Lower lobe of right lung (tissue), 2 donors: ENCODE measurements at places on chromosomes 12 and 14. TPM values are rescaled to one million over a fixed set of nuclear protein-coding genes. Genes with fewer than 3 reads are reported as not detected.

DNA sequence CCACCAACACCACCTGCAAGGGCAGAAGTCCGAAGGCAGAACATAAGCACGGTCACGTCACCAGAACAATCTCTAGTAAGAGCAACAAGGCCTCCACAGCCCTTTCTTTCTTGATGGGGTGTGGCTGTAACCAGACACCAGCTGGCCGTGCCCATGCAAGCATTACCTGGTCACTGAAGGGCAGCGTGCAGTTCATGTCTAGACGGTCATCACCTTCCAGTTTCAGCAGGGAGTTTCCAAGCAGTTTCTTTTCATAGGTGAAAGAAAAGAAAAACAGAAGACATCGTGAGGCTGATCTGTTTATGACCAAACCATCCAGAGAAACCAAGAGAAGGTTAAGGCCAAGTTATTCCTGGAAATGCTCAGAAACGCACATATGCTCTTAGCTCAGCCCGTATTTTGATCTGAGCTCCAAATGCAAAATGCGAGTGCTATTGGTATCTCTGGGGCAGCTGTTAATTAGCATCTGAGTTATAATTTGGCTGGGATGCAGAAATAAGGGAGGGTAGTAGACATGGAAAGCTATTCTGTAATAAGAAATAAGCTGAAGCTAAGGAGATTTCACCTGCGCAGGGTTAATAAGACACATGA lies 42.5 kb downstream of the PRKAB1 start:
- peaks cover 24% of the 10 kb centered on the region for H3K4me1 ChIP-seq
- H3K4me3 ChIP-seq: no peak overlapping the region
- H3K36me3 ChIP-seq: peaks cover 7% of the 10 kb centered on the region
- DNase-seq: peak; percentile 75

GRCh38 chr14:81331229-81332021 lies 68.7 kb downstream of the STON2 start:
- no peak overlapping the region for H3K4me3 ChIP-seq
- DNase-seq: no peak
- no peaks in the 10 kb centered on the region for H3K27me3 ChIP-seq
- H3K27ac ChIP-seq: no peak overlapping the region

GRCh38 chr12:131577766-131578165 lies 133.1 kb upstream of the SFSWAP start:
- no peak overlapping the region for H3K27ac ChIP-seq
- H3K4me1 ChIP-seq: no peaks in the 10 kb centered on the region
- H3K4me3 ChIP-seq: no peak overlapping the region
- H3K27me3 ChIP-seq: peaks cover 32% of the 10 kb centered on the region

- H3K4me3 ChIP-seq: no peak overlapping the region
- H3K27me3 ChIP-seq: no peaks in the 10 kb centered on the region
- peaks cover 3% of the 10 kb centered on the region for H3K4me1 ChIP-seq
These were observed 5.3 kb upstream of the RPLP0 start for GRCh38 chr12:120206228-120206627.

DNA sequence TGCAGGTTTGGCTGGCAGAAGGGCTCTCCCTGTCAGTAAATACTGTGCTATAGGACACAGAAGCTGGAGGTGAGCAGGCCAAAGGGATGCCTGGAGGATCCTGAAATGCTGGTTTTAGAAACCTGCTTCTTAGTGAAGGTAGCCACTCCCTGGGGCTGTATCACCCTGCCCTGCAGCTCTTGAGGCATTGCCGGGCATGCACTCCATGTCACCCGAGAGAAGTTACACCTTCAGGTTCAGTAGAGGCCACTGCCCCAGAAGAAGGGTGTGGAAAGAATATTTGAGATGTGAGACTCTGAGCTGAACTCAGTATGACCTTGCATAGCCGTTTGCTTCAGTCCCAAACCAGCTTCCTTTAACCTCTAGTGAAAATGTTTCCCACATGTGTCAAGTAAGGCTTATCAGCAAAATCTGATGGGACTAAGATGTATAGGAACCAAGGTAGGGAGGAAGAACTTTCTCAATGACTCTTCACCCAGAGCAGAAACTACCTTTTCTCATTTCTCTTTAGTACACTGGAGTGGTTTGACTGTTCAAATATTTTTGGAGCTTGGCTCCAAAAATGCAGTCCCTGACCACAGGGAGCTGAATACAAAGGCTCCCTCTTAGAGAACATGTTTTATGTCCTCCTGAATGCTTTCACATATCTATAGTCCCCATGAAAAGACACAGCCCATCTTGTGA lies 164.5 kb upstream of the DYRK2 start:
- peaks cover 14% of the 10 kb centered on the region for H3K4me1 ChIP-seq
- DNase-seq: no peak
- H3K27ac ChIP-seq: no peak overlapping the region
- no peaks in the 10 kb centered on the region for H3K27me3 ChIP-seq
- H3K4me3 ChIP-seq: no peak overlapping the region

DNA sequence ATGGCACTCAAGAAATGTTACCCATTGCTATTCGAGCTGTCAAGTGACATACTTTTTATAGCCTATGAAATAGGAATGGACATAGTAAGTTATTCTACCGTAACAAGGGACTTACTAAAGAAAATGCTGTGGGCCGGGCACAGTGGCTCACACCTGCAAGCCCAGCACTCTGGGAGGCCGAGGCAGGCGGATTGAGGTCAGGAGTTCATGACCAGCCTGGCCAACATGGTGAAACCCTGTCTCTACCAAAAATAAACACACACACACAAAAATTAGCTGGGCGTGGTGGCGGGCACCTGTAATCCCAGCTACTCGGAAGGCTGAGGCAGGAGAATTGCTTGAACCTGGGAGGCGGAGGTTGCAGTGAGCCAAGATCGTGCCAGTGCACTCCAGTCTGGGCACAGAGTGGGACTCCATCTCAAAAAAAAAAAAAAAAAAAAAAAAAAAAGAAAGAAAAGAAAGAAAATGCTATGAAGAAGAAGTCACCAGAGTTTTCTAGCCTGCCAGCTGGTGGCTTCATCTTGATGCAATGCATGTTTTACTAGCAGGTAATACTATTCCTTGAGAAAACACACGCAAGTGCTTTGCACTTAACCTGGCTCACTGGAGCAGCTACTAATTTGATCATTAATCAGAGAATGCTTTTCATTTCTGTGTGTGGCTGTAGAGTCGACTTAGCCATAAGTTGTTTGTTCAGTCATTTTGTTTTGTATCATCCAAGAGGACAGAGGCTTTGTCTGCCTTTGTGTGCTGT lies 166.7 kb upstream of the MYL2 start:
- no peaks in the 10 kb centered on the region for H3K27me3 ChIP-seq
- no peaks in the 10 kb centered on the region for H3K4me1 ChIP-seq
- no peaks in the 10 kb centered on the region for H3K36me3 ChIP-seq
- H3K27ac ChIP-seq: no peak overlapping the region

DNA sequence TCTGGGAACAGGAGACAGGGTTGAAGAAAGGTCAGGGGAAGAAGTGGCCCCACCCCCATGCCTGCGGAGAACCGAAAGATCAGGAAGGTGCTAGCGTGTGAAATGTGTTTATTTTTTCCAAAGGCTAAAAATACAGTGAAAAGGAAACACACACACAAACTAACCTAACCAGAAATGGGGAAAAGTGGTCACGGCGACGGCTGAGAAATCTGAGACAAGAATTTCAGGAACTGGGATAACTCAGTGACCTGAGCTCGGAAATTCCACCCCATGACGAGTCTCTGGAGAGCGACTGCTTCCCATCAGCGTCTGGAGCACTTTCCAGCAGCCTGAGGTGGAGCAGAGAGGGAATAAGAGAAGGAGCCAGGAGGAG lies 16.6 kb upstream of the RND1 start:
- no peak for DNase-seq
- H3K36me3 ChIP-seq: no peaks in the 10 kb centered on the region
- H3K27ac ChIP-seq: peak overlapping the region; percentile 56
- H3K4me3 ChIP-seq: peak overlapping the region; percentile 29
- H3K27me3 ChIP-seq: peaks cover 3% of the 10 kb centered on the region

DNA sequence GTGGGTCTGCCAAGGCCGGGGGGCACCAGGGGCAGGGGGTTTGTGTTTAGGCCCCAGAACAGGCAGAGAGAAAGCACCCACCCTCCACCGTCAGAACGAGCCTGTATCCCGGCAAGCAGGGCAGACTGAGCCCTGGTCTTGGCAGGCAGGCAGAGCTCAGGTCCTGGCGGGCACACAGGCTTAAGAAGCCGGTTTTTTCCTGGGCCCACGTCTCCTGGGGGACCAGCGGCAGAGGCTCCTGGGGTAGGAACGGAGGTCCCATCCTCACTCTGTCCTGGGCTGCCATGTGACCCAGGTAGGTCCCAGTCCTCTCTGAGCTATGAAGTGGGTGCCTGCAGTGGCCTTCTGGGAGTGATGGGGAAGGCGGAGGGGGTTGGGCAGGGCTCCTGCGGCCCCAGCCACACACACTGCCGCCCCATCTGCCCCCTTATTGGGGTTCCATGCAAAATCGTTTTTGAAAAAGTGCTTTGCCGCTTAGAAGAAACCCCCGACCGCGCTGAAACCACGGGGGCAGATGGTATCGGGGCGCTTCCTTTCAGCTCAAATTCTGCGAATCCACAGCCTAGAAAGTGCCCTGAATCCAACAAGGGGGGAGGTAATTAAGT lies 24.2 kb downstream of the SH2B3 start:
- H3K36me3 ChIP-seq: no peaks in the 10 kb centered on the region
- H3K4me1 ChIP-seq: peaks cover 100% of the 10 kb centered on the region
- peak overlapping the region; percentile 77 for H3K27ac ChIP-seq
- peak overlapping the region; percentile 29 for H3K4me3 ChIP-seq
- no peaks in the 10 kb centered on the region for H3K27me3 ChIP-seq
- DNase-seq: no peak

DNA sequence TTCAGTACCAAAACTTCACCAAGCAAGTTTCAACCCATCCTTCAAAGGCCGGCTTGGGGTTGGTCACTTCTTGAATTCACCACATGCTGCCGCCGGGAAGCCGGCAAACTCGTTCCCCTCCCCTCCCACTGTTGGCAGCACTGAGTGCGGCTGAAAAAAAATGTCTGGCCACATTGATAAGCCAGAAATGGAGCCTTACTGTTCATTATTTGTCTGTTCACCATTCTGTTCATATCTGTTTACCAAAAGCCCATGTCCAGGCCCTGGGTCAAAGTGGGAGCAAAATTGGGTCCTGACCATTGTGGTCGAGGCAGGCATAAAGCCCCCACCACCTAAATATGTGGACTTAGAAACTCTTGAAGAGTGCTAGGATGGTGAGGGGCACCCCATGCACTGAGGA lies 7.3 kb upstream of the HSP90AA1 start:
- no peaks in the 10 kb centered on the region for H3K36me3 ChIP-seq
- DNase-seq: no peak
- no peak overlapping the region for H3K4me3 ChIP-seq
- no peaks in the 10 kb centered on the region for H3K27me3 ChIP-seq
- peaks cover 10% of the 10 kb centered on the region for H3K4me1 ChIP-seq
- no peak overlapping the region for H3K27ac ChIP-seq

DNA sequence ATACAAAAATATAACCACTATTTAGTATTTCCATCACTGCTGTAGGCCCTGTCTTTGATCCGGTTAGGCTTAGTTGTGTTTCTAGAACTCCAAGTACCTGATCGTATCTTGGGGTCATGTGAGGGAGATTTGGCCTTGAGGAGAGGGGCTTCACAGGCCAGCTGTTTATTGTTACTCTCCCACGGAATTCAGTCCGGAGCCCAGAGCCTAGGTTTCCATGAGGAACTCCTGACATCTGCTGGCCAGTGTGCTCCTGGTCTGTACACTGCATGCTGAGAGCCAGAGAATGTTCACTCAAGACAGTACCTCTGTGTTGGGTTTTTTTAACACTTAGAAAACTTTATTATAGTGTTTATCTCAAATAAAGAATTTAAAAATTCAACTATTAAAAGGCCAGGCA lies 341.0 kb upstream of the TMEM132C start:
- DNase-seq: no peak
- no peak overlapping the region for H3K27ac ChIP-seq
- H3K36me3 ChIP-seq: no peaks in the 10 kb centered on the region
- H3K27me3 ChIP-seq: no peaks in the 10 kb centered on the region
- no peak overlapping the region for H3K4me3 ChIP-seq

GRCh38 chr12:95986635-95987570 lies 9.2 kb downstream of the HAL start:
- no peaks in the 10 kb centered on the region for H3K4me1 ChIP-seq
- no peak for DNase-seq
- H3K27ac ChIP-seq: no peak overlapping the region
- no peaks in the 10 kb centered on the region for H3K27me3 ChIP-seq

GRCh38 chr14:100577986-100578431 lies 9.2 kb downstream of the BEGAIN start:
- no peaks in the 10 kb centered on the region for H3K36me3 ChIP-seq
- H3K4me3 ChIP-seq: no peak overlapping the region
- H3K4me1 ChIP-seq: no peaks in the 10 kb centered on the region
- peaks cover 11% of the 10 kb centered on the region for H3K27me3 ChIP-seq
- peak; percentile 34 for DNase-seq

DNA sequence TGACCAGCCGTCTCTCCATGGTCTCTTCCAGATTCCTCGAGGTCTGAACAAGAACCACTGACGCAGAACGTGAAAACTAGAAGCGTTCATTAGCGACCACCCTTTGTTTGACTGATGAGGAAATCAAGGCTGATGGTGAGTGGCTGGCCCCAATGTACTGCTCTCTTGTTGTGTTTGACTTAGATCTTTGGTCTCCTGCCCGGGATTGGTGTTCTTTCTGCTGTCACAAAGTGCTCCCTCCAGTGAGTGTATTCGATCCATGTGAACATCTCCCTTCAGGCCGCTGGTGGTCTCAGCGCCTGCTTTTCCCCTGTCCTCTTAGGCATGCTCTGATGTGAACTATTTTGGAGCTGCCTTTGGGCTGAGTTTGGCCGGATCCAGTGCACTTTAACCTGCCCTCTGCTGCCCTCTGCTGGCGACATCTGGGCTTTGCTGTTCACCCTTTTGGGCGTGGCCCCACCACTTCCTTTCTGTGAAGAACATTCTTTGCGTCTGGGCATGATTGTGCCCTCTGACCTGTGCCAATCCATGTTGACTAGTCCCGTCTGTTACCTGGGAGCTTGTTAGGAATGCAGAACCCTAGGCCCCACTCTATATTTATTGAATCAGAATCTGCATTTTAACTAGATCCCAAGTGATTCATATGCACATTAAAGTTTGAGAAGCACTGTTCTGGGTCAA lies 279.1 kb downstream of the TTC6 start:
- no peaks in the 10 kb centered on the region for H3K27me3 ChIP-seq
- H3K36me3 ChIP-seq: no peaks in the 10 kb centered on the region
- no peaks in the 10 kb centered on the region for H3K4me1 ChIP-seq

GRCh38 chr12:80364056-80364455 lies 80.0 kb upstream of the PTPRQ start:
- no peak for DNase-seq
- no peak overlapping the region for H3K27ac ChIP-seq
- no peaks in the 10 kb centered on the region for H3K27me3 ChIP-seq
- no peaks in the 10 kb centered on the region for H3K36me3 ChIP-seq
- no peaks in the 10 kb centered on the region for H3K4me1 ChIP-seq

- DNase-seq: no peak
- peaks cover 25% of the 10 kb centered on the region for H3K4me1 ChIP-seq
- H3K4me3 ChIP-seq: no peak overlapping the region
- H3K36me3 ChIP-seq: peaks cover 26% of the 10 kb centered on the region
- peak overlapping the region; percentile 57 for H3K27ac ChIP-seq
These were observed 2.3 kb downstream of the PRIM1 start for GRCh38 chr12:56749853-56750252.

DNAI7 gene
- 6.7 TPM for total RNA-seq

KLHL33 gene
- total RNA-seq: 0.47 TPM

PPM1H gene
- 6.8 TPM for total RNA-seq

BCL11B gene
- 2.3 TPM for total RNA-seq

PTPRB gene
- total RNA-seq: 91.4 TPM

CCDC197 gene
- total RNA-seq: not detected

KRT2 gene
- not detected for total RNA-seq
